ENCODE measurements at places on chromosomes 5 and 9. TPM values are rescaled to one million over a fixed set of nuclear protein-coding genes. Genes with fewer than 3 reads are reported as not detected.

UBE2D2 gene
- 53.6 TPM for total RNA-seq

ANKRD31 gene
- 0.08 TPM for total RNA-seq

PRRT1B gene
- total RNA-seq, result 1.3 TPM

HSD17B3 gene
- total RNA-seq, result 0.75 TPM

MEIKIN gene
- 0.42 TPM for total RNA-seq

MYOT gene
- 0.05 TPM for total RNA-seq

ENC1 gene
- total RNA-seq, result 20.7 TPM

SLC4A9 gene
- not detected for total RNA-seq

GRCh38 chr5:145324767-145325479, 510.2 kb downstream of the PRELID2 start:
- H3K4me1 ChIP-seq, result no peaks in the 10 kb centered on the region
- no peak overlapping the region for H3K27ac ChIP-seq
- no peak overlapping the region for H3K4me3 ChIP-seq
- DNase-seq, result no peak
- H3K36me3 ChIP-seq, result no peaks in the 10 kb centered on the region

- no peak for DNase-seq
- no peak overlapping the region for H3K4me3 ChIP-seq
- no peaks in the 10 kb centered on the region for H3K27me3 ChIP-seq
- no peak overlapping the region for H3K27ac ChIP-seq
- peaks cover 24% of the 10 kb centered on the region for H3K4me1 ChIP-seq
Measured at GRCh38 chr9:37798677-37799076, 1.9 kb upstream of the DCAF10 start.

DNA sequence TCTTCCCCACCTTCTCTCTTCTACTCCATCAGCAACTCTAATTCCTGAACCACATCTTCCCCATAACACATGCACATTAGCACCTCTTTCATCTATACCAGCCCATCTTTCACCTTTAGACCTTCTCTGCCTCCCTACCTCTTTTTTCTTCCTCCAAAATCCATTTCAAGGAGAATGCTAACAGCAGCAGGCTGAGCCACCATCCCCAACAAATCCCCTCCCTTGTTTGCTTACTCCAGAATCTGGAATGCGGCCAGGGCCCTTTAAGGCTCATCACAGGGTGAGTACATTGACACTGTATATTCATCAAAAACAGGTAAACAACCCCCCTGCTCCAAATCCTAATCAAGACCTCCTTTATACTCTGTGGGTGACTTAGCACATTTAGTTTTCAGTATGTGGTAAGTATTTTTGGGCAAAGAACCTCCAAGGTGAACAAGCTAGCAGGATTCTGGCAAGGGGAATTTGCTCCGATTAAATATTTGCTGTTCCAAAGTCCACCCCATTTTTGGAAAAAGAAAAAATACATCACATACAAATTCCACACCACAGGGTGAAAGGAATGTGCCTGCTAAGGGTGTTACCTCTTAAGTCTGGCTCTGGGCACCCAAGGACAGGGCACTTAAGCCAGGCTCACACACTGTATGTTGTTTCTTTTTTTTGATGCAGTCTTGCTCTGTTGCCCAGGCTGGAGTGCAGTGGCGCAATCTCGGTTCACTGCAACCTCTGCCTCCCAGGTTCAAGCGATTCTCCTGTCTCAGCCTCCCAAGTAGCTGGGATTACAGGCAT, 71.4 kb downstream of the SERINC5 start:
- H3K27me3 ChIP-seq, result no peaks in the 10 kb centered on the region
- no peaks in the 10 kb centered on the region for H3K36me3 ChIP-seq
- H3K4me3 ChIP-seq, result no peak overlapping the region
- H3K27ac ChIP-seq, result peak overlapping the region; percentile 73
- H3K4me1 ChIP-seq, result peaks cover 45% of the 10 kb centered on the region
- no peak for DNase-seq

GRCh38 chr5:150561571-150562275, 53.8 kb downstream of the NDST1 start:
- no peaks in the 10 kb centered on the region for H3K27me3 ChIP-seq
- H3K4me3 ChIP-seq, result no peak overlapping the region
- H3K4me1 ChIP-seq, result peaks cover 6% of the 10 kb centered on the region
- DNase-seq, result no peak
- H3K36me3 ChIP-seq, result peaks cover under 1% of the 10 kb centered on the region
- no peak overlapping the region for H3K27ac ChIP-seq

GRCh38 chr5:112186401-112186990, 232.6 kb downstream of the EPB41L4A start:
- no peak overlapping the region for H3K4me3 ChIP-seq
- no peaks in the 10 kb centered on the region for H3K4me1 ChIP-seq
- no peak for DNase-seq

DNA sequence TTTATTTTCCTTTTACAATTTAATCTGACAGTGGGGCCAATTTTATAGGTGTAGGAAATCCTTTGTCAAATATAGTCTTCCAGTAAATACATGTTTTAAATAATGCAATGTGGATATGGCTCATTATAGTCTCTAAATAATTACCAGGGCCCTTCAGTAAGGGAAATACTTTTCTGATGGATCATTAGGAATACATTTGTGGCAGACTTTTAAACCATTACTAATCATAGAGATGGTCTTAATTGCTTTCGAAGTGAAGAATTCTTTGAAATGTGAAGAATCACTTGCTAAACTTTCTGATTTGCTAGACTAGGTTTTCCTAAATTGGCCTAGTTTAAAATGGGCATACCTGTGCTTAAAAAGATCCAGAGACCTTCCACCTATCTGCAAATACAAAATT, 105.6 kb upstream of the ELL2 start:
- DNase-seq, result no peak
- H3K27me3 ChIP-seq, result no peaks in the 10 kb centered on the region
- H3K4me3 ChIP-seq, result no peak overlapping the region
- no peaks in the 10 kb centered on the region for H3K4me1 ChIP-seq

DNA sequence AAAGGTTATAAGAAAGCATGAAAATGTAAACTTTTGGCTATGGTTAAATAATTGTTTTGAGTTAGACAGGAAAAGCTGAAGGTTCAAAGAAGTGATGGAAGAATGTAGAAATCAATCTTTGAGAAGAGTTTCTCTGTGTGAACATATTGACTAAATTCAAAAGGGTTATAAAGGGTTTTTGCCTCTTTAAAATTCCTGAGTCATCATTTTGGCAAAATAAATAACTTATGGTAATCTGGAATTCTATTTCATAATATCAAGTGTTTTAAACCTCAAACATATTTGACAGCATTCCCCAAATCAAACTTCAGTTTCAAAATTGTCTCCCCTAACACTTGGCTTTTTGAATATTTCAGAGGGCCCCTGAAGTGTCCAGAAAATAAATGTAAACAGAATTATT, 60.6 kb upstream of the SPINK5 start:
- H3K4me1 ChIP-seq, result no peaks in the 10 kb centered on the region
- H3K36me3 ChIP-seq, result no peaks in the 10 kb centered on the region
- no peak overlapping the region for H3K4me3 ChIP-seq
- no peaks in the 10 kb centered on the region for H3K27me3 ChIP-seq

DNA sequence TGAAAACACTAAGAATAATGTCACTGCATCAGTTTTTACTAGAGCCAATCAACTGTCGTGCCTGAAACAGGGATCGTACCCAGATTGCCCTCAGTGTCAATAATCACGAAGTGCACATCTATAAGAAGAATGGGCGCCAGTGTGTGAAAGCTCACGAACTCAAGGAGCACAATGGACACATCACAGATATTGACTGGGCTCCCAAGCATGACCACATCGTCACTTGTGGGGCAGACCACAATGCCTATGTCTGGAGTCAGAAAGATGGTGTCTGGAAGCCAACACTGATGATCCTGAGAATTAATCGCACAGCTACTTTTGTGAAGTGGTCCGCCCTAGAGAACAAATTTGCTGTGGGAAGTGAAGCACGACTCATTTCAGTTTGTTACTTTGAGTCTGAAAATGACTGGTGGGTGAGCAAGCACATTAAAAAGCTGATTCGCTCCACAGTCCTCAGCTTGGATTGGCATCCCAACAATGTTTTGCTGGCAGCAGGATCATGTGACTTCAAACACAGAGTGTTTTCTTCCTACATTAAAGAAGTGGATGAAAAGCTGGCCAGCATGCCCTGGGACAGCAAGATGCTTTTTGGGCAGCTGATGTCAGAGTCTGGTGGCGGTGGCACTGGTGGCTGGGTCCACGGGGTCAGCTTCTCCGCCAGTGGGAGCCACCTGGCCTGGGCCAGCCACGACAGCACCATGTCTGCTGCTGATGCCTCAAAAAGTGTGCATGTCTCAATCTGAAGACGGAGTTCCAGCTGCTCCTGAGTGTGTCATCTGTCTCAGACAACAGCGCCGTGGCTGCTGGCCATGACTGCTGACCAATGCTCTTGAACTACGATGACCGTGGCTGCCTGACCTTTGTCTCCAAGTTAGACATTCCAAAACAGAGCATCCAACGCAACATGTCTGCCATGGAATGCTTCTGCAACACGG, 32.2 kb downstream of the NSA2 start:
- H3K4me3 ChIP-seq, result no peak overlapping the region
- H3K27ac ChIP-seq, result no peak overlapping the region
- H3K27me3 ChIP-seq, result no peaks in the 10 kb centered on the region

DNA sequence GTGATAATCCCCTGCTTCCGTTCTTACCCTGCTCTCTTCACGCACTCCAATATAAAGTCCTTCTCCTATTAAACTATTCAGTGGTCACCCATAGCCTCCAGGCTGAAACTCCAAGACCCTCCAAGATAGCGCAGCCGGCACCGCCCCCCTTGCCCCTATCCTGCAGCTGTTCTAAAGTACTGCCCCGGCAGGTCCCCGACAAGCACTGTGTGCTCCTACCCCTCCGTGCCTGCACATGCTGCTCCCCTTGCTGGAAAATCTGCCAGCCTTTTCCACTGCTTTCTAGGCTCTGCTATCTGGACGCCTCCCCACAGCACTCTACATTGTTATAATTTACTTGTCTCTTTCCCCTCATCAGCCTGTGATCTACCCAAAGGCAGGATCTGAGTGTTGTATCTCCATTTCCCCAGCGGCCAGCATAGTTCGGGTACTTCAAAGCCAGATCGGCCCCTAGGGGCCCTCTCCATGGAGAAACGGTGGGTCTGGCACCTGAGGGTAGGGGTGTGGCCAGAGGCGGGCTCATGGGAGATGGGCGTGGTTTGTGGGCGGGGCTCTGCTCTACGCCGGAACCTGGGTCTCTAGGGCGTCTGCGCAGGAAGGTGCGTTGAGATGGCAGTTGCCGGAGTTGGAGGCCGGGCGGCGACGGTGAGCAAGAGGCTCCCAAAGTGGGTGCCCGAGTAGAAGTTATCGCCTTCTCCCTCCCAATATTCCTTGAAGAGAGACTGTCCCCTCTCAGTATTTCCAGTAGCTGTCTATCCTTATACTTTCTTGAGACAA, 83.5 kb upstream of the RUSC2 start:
- no peaks in the 10 kb centered on the region for H3K27me3 ChIP-seq
- no peaks in the 10 kb centered on the region for H3K4me1 ChIP-seq
- DNase-seq, result peak; percentile 72

- H3K27ac ChIP-seq, result no peak overlapping the region
- H3K4me3 ChIP-seq, result no peak overlapping the region
- H3K27me3 ChIP-seq, result no peaks in the 10 kb centered on the region
- H3K36me3 ChIP-seq, result no peaks in the 10 kb centered on the region
Measured at GRCh38 chr5:1754531-1755220, 45.0 kb downstream of the MRPL36 start.

GRCh38 chr9:18718393-18718792, 244.4 kb downstream of the ADAMTSL1 start:
- no peaks in the 10 kb centered on the region for H3K27me3 ChIP-seq
- H3K36me3 ChIP-seq, result no peaks in the 10 kb centered on the region
- no peak overlapping the region for H3K4me3 ChIP-seq

DNA sequence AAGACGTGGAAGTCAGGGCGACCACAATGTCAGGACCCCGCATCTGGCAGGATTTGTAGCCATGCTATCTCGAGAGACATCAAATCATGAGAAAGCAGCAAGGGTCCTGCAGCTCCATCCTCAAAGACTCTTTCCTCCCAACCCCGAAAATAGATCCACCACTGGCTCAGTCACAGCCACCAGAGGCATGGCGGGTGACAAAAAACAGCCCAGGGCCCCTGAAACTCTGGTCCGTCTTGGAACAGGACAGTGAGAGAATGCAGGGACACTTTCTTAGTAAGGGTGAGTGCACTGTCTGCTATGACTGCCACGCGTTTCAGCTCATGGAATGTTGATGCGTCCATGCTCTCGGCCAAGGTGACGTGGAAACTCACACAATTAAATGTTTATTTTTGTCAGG, 220.9 kb downstream of the IRX2 start:
- H3K27ac ChIP-seq, result no peak overlapping the region
- no peaks in the 10 kb centered on the region for H3K27me3 ChIP-seq
- H3K4me3 ChIP-seq, result no peak overlapping the region
- peak; percentile 14 for DNase-seq

GRCh38 chr5:8192840-8193239, 323.9 kb downstream of the MTRR start:
- H3K27ac ChIP-seq, result no peak overlapping the region
- no peak for DNase-seq
- H3K4me1 ChIP-seq, result no peaks in the 10 kb centered on the region
- no peaks in the 10 kb centered on the region for H3K36me3 ChIP-seq

GRCh38 chr5:109965634-109966033, 275.9 kb downstream of the MAN2A1 start:
- no peaks in the 10 kb centered on the region for H3K4me1 ChIP-seq
- no peak overlapping the region for H3K4me3 ChIP-seq
- H3K27ac ChIP-seq, result no peak overlapping the region
- DNase-seq, result no peak
- H3K27me3 ChIP-seq, result no peaks in the 10 kb centered on the region

DNA sequence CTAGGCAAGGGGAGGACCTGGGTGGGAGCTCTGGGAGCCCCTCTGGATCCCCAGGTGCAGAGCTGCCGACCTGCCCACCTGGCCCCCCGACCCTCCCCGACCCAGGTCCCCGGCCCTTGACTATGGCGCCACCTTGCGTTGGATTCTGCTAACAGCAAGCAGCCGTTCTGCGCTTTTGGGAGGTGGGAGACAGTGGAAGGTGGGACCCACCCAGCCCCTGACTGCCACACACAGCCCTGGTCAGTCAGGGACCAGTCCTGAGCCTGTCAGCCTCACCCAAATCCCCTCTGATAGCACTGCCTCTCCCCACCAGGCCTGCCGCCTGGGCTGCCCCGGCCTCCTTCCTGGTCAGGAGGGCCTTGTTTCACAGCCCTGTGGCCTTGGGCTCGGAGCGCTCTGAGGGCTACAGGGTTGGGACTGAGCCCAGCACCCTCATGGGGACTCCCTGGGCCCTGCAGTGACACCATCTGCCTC, 77.9 kb downstream of the HMCN2 start:
- H3K27me3 ChIP-seq, result no peaks in the 10 kb centered on the region
- no peaks in the 10 kb centered on the region for H3K36me3 ChIP-seq
- H3K4me3 ChIP-seq, result no peak overlapping the region
- peak; percentile 55 for DNase-seq

GRCh38 chr5:58450811-58451629, 8.9 kb downstream of the PLK2 start:
- no peaks in the 10 kb centered on the region for H3K4me1 ChIP-seq
- H3K27me3 ChIP-seq, result no peaks in the 10 kb centered on the region
- no peak overlapping the region for H3K27ac ChIP-seq
- H3K36me3 ChIP-seq, result peaks cover 1% of the 10 kb centered on the region
- no peak overlapping the region for H3K4me3 ChIP-seq
- DNase-seq, result no peak

Data from liver (tissue), 10 donors.